ENCODE measurements at places on chromosomes 5 and 9.

- no peak for DNase-seq
These were observed 16.1 kb upstream of the DRD1 start for GRCh38 chr5:175460126-175460525.

DNA sequence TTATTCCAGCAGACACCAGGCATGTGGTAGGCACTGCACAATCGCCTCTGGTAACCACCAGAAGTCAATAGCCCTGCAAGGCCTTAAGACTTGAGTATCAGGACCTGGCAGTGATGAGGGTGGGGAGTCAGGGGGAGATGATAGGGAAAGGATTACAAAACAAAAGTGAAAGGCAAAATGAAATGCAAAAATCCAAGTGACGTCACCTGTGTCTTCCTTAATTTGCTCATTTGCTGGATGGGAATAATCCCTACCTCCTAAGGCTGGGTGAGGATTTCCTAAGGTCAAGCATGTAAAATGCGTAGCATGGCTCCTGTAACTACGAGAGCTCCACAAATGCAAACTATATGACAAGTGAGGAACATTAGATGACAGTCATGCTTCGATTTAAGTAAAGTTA lies 58.4 kb downstream of the FOXI1 start:
- no peak for DNase-seq

DNA sequence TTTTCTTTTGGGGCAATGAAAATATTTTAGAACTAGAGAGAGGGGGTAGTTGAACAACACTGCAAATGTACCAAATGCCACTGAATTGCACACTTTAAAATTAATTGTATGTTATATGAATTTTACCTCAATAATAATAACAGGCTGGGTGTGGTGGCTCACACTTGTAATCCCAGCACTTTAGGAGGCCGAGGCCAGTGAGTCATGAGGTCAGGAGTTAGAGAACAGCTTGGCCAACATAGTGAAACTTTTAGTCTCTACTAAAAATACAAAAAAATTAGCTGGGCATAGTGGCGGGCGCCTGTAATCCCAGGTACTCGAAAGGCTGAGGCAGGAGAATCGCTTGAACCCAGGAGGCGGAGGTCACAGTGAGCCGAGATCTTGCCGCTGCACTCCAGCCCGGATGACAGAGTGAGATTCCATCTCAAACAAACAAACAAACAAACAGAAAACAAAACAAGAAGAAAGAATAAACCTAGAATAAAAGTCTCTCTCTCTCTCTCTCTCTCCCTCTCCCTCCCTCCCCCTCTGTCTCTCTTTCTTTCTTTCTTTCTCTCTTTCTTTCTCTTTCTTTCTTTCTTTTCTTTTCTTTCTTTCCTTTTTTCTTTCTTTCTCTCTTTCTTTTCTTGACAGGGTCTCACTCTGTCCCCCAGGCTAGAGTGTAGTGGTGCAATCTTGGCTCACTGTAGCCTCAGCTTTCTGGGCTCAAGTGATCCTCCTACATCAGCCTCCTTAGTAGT lies 91.1 kb downstream of the BASP1 start:
- no peak for DNase-seq

DNA sequence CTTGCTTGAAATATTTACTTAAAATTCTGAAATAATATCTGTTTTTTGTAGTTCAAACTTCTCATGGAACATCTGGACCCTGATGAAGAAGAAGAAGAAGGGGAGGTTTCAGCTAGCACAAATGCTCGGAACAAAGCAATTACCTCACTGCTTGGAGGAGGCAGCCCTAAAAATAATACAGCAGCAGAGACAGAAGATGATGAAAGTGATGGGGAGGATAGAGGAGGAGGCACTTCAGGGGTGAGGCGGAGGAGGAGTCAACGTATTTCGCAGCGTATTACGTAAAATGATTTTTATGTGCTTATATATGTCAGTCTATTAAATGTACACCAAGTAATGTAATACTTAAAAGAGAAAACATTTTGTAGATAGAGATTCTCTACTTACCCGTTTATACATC lies 185.4 kb downstream of the CPLANE1 start:
- no peak for DNase-seq
